Stimulated activated CD8-positive, alpha-beta memory T cell treated with anti-CD3 and anti-CD28 coated beads, Interleukin-7, amount 100 ng/mL, for 48 hours (primary cell): ENCODE measurements at places on chromosomes 11 and 22.

DNA sequence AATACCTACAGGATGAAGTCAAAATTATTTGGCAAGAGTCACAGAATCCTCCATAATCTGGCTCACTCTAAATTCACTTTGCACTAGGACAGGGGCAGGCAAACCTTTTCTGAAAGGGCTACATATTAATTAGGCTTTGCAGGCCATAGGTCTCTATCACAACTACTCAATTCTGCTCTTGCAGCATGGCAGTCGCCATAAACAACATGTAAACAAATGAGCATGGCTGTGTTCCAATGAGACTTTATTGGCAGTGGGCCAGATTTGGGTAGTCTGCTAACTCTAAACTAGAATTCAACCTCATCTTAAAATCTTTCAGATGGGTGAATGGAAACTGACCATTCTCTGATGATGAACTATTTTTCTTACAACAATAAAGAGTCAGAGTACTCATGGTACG lies 5.8 kb downstream of the THRSP start:
- no peak for DNase-seq

DNA sequence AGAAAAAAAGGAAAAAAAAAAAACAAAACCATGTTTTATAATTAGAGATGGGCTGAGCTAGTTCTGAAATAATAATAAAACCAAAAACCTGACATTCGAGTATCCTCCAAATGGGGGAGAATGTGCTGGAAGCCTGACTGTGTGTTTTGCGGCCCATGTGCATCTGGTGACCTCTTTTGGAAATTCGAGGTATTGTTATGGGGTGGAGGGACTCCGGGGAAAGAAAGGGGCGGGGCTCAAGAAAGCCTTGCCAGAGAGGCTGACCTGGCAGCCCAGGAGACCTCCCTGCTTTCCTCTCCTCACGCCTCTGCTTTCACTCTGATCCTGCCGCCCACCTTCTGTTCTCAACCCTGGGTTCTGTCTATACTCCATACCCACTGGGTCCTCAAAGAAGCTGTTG lies 72.9 kb downstream of the CTTN start:
- no peak for DNase-seq

GRCh38 chr22:23781065-23781464 lies 5.7 kb upstream of the SMARCB1 start:
- no peak for DNase-seq

DNA sequence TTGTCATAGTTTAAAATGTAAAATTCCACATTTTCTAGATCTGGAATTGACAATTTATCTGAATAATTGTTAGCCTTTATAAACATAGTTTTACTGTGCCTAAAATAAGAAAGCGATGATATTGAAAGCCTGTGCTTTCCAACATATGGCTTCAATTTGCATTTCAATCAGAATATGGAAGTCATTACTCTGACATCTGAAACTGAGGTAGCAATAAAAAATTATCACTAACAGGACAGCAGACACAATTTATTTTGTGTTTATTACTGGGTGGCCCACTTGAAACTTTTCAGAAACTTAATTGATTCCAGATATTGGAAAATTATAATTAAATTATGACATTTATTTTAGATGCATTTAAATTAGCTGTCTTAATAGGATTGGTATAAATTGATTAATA lies 78.5 kb downstream of the TMEM135 start:
- no peak for DNase-seq

DNA sequence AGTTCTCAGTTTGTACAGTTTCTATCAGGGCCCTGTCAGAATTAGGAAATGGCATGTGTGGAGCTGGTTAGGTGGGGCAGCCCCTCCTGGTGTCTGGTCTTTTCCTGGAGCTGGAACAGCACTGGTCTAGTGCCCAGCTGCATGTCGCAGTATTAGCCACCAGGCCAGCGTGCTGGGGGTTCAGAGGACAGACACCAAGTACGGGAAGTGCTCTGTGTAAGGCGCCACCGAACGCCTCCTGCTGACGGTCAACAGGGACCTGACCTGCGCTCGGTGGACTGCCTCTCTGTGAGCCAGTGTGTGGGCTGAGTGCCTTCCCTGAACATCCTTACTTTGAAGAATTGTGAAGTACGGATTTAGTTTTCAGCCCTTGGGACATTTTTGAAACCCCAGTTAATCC lies 33.9 kb downstream of the AP2A2 start:
- DNase-seq = no peak

- DNase-seq = no peak
Measured at GRCh38 chr11:67439321-67440228, 2.1 kb upstream of the PTPRCAP start.

- no peak for DNase-seq
Measured at GRCh38 chr11:79046366-79046765, 394.5 kb downstream of the TENM4 start.

- no peak for DNase-seq
Measured at GRCh38 chr11:35050541-35050995, 88.4 kb upstream of the CD44 start.

GRCh38 chr11:69971741-69972140 lies 106.4 kb upstream of the ANO1 start:
- no peak for DNase-seq

DNA sequence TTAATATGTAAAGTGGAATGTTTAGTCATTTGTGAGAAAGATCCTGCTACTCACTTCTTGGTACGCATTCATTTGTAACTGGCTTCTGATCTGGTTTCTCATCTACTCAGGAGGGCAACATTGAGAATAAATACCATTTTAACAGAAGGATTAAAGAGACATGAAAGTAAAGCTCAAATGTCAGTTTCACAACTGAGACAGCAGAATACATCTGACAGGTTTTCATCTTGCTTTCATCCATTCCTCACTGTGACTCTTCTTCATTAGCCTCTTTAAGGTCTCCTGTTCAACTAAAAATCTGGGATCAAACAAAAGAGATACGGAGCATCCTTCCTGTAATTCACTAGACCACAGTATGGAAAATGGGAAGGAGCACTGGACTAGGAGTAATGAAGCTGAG lies 31.4 kb upstream of the CCDC89 start:
- no peak for DNase-seq

DNA sequence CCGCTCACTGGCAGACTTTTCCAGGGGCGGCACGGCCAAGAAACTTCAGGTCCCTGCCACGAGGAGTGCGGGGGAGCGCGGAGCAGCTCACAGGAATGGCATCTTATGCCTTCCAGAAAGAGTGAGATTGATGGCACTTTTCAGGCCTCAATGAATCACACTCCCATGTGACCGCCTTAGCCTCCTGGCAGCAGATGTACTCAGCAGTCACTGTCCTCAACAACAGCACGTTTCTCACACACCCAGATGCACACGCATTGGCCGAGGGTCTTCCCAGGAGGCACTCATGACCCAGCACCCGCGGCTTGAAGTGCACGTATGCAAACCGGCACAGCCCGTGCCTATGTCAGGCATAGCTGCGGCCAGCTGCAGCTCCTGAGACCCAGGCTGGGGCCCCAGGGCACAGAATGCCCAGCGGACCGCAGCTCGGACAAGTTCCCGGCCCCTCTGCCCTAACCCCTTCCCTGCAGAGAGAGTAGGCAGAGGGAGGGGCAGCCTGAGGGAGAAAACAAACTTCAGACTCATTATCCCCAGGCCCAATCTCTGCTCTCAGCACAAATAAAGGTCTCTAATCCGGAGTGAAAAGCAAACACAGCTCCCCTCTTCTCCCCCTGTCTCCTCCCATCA lies 48.3 kb downstream of the RPUSD4 start:
- DNase-seq = no peak

DNA sequence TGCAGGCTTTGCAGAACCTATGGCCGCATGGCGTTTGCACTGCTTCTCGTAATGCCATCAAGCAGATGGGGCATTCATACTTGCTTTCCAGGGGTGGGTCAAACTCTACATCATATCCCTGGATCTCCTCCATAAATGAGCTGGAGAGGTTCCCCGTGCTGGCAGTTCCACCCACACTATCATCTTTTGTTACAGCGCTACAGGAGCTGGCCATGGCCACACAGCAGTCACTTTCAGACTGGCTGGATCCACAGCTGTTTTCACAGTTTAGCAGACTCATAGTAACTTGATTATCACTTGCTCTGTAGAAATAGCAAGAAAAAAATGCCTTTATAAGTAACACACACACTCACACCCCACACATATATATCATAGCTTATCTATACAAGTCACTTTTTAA lies 8.8 kb downstream of the TRAF6 start:
- no peak for DNase-seq

- DNase-seq = no peak
Measured at GRCh38 chr11:36309779-36310178, 13.7 kb downstream of the PRR5L start.

GRCh38 chr11:46855863-46856262 lies 9.8 kb upstream of the CKAP5 start:
- no peak for DNase-seq

- DNase-seq = no peak
Measured at GRCh38 chr11:66437979-66438503, 607 bp downstream of the MRPL11 start.

DNA sequence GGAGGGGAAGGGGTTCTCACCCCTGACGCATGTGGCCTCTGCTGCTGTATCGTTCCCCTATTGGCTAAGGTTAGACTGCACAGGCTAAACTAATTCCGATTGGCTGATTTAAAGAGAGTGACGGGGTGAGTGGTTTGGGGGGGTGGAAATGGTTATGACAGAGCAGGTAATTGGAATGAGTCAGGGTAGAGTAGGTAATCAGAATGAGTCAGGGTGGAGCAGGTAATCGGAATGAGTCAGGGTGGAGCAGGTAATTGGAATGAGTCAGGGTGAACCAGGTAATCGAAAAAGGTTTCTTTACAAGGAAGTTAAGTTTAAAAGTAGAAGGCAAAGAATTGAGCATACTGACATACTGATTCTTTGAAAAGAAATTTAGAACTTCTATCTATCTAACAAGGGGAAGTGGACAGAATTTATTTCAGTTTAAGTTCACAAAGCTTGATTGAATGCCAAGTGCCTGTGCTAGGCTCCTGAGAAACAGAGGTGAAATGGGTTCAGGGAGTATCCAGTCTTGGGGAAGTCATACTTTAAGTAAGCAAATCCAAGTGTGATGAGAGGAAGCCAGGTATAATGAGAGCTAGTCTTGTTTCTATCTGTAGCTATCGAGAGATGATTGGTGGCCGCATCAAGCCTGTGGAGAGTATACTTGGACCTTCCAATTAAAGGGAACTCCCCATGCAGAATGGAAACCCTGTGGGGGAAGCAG lies 58.0 kb downstream of the C11orf91 start:
- no peak for DNase-seq

DNA sequence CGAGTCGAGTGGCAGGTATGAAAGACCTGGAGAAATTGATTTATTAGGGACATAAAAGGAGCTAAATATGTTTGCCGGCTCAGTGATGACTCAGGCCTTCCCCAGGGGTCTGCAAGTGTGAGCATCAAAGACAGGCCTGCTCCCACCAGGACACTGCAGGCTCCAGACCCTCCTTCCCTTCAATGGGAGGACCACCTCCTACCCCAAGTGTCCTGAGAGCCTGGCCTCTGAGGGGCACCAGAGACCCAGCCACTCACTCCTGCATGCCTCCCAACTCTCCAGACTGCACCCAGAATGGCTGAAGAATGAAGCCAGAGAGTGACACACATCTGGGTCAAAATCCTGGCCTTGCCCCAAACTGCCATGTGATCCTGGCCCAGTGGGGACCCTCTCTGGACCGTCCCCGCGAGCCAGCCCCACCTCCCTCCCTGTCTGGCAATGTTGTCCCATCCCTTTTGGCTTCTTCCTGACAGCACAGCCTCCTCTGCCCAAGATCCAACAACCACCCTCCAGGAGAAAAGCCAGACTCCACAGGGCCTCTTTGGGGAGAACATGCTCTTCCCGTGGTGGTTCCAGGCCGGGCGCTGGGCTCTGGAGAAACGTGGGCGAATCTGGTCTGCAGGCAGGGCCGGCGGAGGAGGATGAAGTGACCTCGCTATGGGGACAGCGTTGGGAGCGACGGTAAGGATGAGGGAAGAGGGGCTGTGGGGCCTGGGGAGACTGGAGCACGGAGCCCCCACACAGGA lies 36.2 kb downstream of the CYTH4 start:
- no peak for DNase-seq

DNA sequence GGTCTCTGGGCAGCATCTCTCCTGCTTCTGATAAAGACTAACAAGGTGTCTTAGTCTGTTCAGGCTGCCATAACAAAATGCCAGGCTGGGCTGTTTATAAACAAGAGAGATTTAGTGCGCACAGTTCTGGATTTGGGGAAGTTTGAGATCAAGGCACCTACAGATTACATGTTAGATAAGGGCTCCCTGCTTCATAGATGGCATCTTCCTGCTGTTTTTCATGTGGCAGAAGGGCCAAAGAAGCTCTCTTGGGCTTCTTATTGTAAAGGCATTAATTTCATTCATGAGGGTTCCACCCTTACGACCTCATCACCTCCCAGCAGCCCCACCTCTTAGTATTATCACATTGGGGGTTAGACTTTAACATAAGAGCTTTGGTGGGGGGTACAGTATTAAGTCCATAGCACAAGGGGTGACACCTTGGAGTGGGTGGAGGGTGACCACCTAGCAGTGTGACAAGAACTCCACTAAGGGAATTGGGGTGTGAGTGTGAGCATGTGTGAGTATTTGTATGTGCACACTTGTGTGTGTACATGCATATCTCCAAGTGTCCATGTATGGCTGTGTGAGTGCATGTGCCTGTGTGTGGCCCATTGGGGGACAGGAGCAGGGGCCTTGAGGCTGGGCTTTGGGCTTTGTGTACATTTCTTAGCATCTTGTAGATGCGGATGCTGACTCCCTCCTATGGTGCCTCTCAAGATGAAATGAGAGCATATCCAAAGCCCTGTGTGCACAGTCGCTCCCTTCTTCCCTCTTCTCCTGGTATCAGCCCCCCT lies 42.7 kb downstream of the BCR start:
- DNase-seq = no peak

DNA sequence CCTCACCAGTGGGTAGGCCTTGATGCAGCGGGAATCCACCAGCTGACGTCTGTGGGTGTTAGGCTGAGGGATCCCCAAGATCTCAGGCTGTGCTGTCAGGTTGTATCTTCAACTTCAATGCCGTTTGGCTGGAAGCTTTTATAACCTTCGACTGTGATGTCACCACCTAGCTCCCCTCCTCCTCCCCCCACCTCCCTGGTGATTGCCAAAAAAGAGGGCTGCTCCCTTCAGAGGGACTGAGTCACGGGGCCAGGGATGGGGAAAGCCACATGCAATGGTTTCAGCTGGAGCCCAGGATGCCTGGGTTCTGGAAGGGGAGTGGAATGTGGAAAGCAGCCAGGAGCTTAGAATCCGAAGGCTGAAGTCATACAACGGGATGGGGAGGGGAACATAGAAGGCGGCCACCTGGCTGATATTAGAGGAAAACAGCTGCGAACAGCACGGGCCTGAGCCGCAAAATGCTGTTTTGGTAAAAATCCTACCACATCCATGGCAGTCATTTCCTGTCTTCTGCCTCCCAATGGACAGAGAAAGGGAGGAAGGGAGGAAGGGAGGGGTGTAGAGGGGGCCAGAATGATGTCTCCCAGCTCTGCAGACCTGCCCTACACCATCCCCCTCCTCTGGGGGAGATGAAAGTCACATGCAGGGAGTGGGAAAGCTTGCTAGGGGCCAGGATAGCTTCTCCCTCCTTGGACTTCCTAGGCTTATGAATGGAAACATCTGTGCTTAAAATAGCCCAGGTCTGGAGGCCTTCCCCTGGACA lies at the start of gene LRRN4CL:
TSS of gene LRRN4CL (minus strand) at position 110 of the 763 bp plus-strand sequence. CDS start 1,022 bp downstream, outside the sequence.
- DNase-seq = no peak

- no peak for DNase-seq
Measured at GRCh38 chr11:128289048-128289447, 298.3 kb downstream of the ETS1 start.

- DNase-seq = no peak
Measured at GRCh38 chr22:42328130-42328783, 57.8 kb upstream of the TCF20 start.

- DNase-seq = no peak
Measured at GRCh38 chr22:46346680-46347405, 11.3 kb downstream of the TRMU start.

GRCh38 chr11:12195768-12196167 lies 85.4 kb downstream of the MICAL2 start:
- DNase-seq = no peak
